ENCODE measurements at places on chromosomes 2 and 18.

DNA sequence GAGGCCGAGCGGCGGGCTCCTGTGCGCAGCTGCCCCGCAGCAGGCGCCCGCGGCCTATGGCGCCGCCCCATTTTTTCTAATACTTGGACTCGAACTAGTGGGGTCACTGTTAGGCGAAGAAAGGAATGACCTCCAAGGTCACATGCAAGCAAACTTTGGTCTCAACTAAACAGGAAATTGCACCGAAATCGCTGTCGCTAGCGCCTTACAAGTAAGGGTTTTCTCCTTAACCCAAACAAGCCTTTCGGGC lies 339 bp downstream of the ACAA2 start:
- DNase-seq = peak; percentile 16

DNA sequence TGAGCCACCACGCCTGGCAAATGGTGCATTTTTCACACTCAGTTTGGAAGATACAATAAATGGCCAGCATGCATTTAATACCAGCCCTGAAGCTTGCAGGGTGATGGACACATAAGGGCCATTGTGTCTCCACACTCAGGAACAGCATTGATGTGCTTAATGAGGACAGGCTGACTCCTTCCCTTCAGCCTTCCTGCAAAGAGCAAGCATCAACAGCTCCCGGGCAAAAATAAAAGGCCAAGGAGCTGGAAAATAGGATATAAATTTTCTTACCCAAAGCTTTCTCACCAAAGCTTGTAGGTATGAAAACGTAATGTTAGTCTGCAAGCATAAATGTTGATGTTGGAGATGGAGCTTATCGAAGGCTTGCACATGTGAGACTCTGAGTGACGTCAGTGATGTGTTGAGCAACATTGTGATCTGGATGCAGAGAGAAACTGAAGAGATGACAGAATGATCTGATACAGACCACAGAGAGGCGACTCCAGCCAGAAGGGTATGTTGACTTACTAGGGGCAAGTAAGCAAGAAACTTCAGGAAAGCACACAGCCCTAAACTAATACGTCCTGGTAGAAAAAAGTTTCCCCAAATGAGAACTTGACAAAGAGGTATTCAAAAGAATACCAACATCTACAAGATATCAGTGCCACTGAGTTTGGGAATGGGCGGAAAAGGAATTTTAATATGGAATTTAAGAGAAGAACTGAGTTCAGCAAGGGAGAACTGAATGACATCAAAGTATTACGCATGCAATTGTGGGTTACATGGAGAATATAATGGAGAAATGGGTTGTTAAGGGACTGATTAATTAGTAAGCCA lies 256.5 kb downstream of the TGIF1 start:
- DNase-seq = peak; percentile 79

- no peak for DNase-seq
These were observed 65.8 kb downstream of the ANKRD62 start for GRCh38 chr18:12159446-12159845.

DNA sequence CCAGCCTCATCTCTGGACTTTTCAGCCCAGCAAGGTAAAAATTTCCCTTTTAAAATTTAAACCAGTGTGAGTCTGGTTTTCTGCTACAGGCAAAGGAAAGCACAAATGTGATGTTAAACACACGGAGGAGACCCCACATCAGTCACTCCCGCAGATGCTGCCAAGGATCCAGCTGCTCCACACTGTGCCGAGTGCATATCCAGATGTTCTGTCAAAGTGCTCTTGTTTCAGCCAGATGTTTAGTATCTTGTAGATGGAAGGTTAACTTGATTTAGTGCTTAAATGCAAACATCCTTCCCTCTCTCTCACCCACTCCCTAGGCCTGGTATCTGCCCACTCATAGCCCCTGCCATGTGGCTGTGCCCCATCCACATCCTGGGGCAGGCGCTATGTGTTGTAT lies 15.8 kb upstream of the ATOH8 start:
- no peak for DNase-seq

DNA sequence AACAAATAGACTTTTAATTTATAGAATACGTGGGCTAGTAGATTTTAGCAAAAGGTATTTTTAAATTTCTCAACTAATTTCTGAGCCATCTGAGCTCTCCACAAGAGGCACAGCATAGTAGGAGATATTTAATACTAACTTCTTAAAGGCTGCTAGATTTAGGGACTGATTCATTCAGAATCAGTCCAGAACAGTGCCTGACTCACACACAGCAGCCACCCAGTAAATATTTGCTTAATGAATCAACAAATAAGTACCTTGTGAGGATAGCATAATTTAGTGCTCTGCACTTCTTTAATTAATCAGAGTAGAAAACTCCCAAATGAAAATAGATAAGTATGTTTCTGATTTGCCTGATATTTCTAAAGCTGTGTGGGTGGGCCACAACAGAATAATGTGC lies 35.6 kb upstream of the SYT4 start:
- DNase-seq = no peak

GRCh38 chr18:69968039-69968438 lies 20.4 kb upstream of the CD226 start:
- DNase-seq = no peak

DNA sequence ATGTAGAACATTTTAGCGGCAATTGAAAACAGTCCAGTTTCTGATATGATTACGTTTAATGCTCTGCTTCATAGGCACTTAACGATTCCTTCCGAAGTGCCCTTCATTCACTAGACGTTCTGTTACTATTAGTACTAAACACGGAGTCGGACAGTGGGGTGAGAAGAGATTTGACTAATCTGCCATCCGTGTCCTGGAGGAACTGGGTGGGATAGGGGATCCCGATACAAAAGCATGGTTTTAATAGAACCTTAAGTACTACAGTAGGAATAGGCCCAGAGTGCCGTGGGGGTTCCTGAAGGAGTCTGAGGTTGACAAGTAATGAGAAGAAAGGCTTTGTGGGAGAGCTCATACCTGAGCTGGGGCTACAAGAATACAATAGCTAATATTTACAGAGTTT lies 631 bp downstream of the MORN2 start:
- DNase-seq = no peak

GRCh38 chr2:108612153-108612513 lies 77.9 kb downstream of the LIMS1 start:
- no peak for DNase-seq

GRCh38 chr2:232538671-232539070 lies 821 bp upstream of the CHRNG start:
- DNase-seq = no peak

DNA sequence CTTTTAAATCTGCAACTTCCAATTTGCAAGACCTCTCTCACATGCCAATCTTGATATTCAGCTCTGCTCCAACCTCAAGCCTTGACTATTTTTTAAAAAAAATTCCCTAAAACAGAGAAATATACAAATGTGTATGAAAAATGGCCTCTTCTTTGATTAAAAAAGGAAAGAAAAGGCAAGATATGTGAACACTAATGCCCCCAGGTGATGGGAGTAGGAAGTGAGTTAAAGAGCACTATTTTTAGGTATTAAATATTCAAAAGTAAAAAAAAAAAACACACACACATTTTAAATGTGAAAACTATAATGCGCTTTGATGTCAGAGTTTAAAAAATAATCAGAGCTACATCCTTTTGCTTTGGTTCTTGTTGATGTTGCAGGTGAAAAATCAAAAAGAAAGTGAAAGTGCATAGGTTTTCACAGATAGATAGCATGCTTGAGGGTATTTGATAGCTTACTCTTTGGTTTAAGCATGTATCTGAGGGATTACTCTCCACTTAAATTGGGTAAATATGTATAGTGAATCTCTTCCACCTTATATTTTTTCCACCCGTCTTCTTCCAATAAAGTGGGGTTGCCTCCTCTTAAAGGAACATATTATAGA lies 406.0 kb upstream of the POU3F3 start:
- no peak for DNase-seq

- DNase-seq = no peak
These were observed 75.8 kb downstream of the DGKD start for GRCh38 chr2:233430081-233430480.

DNA sequence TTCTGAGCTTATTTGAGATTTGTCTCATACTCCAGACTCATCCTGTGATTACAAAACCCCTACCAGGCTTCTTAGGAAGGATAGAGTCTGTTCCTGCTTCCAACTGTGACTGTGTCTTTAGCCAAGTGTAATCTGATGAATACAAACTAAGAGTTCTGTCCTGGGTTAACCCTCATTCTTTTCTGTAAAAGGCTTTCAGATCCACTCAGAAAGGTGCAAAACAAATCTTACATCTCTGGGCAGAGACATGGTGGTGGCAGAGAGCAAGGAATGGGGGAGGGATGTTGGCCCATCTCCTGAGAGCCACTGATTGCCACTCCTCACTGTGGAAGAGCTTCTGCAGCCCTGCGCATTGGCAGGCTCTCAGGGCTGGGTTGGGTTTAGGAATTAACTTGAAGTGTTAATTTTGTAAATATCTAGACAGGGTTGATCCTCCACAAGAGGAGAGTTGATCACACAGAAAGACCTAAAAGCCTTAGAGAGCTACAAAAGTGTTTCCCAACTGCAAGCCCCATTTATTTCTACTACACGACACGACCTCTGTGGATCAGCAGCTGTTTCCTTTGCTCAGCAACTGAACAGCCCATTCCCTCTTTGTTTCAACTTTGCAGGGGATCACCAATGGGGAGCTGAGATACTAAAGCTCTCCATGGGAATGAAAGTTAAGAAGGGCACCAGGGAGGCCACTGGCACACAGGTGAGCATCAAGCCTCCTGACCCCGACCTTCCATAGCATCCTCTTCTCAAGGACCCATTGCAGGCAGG lies 23.7 kb upstream of the SPTBN1 start:
- DNase-seq = no peak

- DNase-seq = no peak
These were observed 16.5 kb upstream of the GPR155 start for GRCh38 chr2:174503161-174503809.

- DNase-seq = no peak
These were observed 758.9 kb downstream of the LRRTM4 start for GRCh38 chr2:76763276-76763675.

DNA sequence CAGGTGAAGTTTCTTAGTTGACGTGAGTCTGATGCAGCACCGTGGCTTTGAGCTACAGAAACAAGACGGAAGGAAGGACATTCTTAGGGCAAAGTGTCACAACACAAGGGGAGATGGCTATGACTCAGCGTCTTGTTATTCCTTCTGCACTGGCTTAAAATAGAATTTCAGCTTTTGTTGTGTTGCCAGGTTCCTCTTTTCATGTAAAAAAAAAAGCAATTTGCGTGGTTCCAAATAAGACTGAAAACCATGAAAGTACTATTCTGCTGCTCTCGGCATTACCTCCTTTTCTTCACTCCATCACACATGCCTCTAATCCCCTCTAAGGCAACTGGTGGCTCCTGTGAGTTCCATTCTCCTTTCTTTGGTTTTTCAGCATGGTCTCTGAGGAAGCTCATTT lies 150.1 kb downstream of the ANTXR1 start:
- DNase-seq = no peak

GRCh38 chr2:215567504-215567903 lies 131.6 kb upstream of the FN1 start:
- no peak for DNase-seq

GRCh38 chr2:37672104-37672869 lies 845 bp upstream of the CDC42EP3 start:
- DNase-seq = no peak

DNA sequence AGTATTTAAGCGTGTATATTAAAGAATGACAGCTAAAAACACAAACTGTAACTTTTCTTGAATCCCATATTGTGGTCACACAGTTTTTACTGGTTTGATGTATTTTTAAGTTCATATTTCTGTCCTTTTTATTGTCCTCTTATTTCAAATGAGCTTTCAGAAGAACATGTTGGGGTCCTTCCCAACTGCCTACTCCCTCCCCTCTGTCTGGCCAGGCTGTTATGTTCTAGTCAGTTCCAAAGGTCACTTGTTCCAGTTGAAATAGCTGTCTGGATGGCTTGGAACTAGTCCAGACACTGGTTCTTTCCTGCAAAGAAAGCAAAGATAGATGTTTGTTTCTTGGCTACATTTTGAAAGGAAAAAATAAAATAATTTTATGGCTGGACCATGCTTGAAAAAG lies 306.9 kb downstream of the GULP1 start:
- DNase-seq = no peak

GRCh38 chr2:4976407-4976806 lies 715.8 kb upstream of the SOX11 start:
- no peak for DNase-seq

DNA sequence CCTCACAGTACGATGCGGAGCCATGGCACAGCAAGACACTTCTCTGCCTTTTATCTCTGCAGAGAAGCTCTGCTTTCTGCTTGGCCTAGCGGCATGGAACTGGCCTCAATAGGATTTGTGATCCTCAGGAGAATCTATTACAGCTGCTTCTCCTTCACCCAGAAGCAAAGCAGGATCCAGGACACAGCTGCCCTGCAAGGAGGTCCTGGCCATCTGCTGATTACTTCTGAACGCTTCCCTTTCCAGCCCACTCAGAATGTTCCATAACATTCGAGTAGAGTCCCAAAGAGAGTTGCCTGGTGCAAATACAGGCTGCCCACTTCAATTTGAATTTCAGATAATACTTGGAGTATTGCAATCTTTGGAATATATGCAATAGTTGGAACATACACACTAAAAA lies 29.2 kb upstream of the KCNS3 start:
- DNase-seq = no peak

DNA sequence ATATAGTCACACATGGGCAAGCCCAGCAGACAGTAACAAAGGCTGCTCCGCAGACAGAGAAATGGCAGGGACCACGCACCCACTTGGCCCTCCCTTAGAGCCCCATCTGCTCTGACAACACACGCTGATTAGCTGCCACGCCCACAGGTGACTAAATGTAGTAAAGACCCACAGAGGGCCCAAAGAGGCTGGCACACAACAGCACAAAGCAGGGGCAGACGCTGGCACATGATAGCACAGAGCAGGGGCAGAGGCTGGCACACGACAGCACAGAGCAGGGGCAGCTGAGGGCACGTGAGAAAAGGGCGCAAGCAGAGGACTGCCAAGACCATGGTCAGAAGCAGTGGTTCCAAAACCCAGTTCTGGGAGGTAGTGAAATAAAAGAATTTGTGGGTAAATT lies 10.6 kb downstream of the AFG3L2 start:
- no peak for DNase-seq

- DNase-seq = peak; percentile 68
These were observed 122.2 kb downstream of the NCOA1 start for GRCh38 chr2:24613154-24613814.

GRCh38 chr2:213320604-213321003 lies 36.3 kb downstream of the SPAG16 start:
- DNase-seq = no peak

DNA sequence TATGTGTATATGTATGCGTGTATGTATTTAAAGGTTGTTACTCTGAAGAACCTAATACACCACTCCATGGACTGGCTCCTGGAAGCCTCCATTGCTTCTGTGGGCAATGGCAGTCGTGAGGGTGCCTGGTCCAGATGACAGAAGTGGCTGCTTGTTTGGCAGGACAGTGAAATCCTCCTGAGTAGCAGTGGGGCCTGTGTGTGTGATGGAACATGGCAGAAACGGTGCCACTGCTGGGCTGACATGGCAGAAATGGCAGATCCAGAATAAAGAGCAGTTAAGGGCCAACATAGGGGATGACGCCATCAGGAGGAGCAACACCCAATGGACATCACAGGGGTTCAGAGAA lies 6.1 kb upstream of the CPLX4 start:
- no peak for DNase-seq

GRCh38 chr2:222693837-222694236 lies 22.4 kb downstream of the MOGAT1 start:
- no peak for DNase-seq
